ENCODE measurements at places on chromosomes 3 and 15.

- no peak for DNase-seq
Measured at GRCh38 chr3:57078344-57078634, 17.8 kb downstream of the SPATA12 start.

GRCh38 chr15:70214941-70215635 lies 117.4 kb upstream of the TLE3 start:
- DNase-seq: no peak

DNA sequence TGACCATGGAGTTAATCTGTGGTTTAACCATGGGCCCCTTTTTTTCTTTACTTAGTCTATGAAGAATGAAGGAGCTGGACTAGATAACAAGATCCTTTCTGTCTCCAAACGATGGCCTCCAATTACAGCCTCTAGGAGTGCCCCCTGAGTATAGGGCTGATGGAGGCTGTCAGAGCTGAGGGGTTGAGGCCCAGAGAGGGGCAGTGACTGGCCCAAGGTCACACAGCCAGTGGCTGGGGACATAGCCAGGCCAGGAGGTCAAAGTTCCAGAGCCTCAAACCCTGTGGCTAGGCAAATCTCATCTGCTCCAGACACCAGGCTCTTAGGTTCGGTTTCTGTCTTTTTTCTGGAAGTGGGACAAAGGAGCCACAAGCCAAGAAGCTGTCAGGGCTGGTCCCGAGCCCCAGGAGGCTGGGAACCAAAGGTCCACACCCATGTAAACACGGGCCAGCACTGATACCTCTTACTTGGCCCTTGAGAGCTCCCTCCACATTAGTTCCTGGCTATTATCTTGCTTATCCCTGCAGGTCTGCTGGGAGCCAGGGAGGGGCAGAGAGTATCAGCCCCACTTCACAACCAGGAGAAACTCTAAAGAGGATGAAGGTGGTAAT lies 10.3 kb downstream of the RHOV start:
- no peak for DNase-seq

DNA sequence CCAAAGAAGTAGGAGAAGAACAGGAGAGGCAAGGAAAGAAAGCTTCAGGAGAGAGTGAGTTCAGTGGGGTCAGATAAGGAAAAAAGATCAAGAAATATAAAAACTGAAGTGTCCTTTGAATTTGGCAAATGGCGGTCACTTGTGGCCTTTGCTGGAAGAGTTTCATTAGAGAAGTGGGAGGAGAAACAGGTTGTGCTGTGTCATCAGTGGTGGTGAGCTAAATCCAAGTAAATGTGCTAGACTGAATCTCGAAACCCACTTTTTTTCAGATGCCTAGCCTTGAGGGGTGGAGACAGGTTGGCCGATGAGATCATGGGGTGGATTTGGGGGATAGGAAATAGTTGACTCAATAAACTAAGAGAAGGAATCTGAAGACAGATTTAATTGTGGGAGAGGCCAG lies 43.7 kb downstream of the CHRD start:
- DNase-seq: no peak

DNA sequence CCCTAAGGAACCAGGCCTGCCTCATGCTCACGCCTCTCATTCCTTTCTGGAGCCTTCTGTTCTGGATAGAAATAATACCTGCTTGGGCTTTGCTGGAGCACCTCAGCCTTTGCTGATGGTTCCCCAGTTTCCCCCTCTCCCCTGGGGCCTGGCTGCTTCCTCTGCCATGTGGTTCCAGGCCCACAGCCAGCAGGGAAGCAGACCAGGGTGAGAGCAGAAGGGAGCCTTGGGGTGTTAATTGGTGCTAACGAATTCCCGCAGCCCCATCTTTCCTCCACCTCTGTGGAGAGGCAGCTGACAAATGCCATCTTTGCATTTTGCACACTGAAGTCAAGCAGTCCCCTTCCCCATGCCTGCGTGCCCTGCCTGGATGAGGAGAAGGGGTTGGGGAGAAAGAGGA lies 13.1 kb upstream of the CORO2B start:
- DNase-seq: no peak

- no peak for DNase-seq
Measured at GRCh38 chr3:127706312-127706711, 33.6 kb downstream of the ABTB1 start.

DNA sequence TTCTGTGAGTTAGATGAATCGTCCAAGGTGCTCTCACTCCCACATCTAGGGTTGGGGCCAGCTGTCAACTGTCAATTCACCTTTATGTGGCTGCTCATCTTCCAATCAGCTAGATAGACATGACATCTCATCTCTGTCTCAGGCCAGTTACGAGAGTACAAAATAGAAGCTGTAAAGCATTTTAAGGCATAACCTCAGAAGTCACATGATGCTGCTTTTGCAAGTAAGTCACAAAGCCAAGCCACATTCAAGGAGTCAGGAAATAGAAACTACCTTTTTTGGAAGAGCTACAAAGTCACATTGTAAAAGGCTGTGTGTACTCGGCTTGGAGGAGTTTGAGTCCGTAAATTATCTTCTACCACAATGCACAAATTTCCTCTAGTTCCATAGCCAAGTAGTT lies 5.1 kb upstream of the CCR1 start:
- no peak for DNase-seq

- DNase-seq: no peak
Measured at GRCh38 chr3:127177226-127177625, 15.7 kb upstream of the PRR23E start.

GRCh38 chr3:84077479-84077878 lies 881.3 kb upstream of the CADM2 start:
- DNase-seq: no peak

DNA sequence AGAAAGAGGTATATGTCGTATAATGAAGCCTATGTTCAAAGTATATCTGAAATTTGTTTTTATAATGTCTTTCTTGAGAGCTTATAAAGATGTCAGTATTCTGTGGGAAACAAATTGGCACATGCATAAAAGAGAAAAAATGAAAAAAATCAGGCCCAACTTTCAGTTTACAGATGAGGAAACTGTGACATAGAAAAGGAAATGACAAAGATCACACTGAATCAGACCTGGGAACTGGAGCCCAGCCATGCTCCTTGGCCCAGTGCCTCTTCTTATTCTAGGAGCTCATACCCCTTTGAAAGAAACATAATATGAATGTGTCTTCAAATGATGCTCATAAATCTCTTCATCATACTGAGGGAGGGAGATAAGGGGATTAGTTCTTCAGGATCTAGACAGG lies 48.4 kb downstream of the TMEM44 start:
- no peak for DNase-seq

DNA sequence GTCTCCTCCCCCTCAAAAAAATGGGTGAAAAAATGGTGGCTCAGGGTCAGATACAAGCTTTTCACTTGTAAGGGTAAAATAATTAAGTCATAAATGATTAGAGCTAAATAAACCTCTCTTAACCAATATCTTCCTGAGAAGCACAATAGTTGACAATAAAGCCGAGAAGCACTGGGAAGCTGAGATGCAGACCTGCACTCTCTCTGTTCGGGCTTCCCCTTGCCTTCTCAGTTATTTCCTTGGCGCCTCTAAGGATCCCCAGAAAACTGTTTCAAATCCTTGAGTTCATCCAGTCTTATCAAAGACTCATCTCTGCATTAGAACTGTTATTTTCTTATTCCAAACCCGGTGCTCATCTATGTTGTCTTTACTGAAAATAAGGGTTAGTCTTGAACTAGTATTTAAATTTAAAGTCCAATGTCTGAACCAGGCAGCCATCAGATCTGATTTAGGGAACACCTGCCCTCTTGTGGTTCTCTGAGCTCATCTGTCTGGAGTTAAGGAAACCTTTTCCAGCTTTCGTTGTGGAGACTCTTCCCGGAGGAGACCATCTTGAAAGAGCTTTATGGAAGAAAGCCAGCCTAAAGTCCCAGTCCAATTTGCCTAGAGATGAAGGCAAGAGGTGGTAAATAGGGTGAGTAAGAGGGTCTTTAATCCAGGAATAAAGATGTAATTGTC lies 256.4 kb upstream of the MCTP2 start:
- no peak for DNase-seq

DNA sequence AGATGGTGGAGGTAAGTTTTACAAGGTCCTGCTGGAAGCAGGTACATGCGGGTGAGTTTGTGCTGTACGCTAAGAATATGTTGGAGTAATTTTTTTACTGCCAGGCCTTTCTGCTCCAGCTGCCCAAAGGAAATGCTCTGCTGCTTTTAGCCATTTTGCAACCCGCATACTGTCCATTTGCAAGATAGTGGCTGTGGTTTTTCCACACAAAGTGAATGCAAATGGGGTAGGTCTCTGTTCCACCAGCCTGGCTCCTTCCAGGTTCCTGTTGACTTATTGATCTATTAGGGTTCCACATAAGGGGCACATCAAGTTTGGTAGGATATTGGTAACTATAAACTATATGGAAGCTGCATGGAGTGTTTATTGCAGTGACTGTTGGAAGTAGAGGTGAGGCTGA lies 227.1 kb downstream of the SI start:
- DNase-seq: no peak

- no peak for DNase-seq
Measured at GRCh38 chr3:125511420-125512118, 8.4 kb downstream of the SNX4 start.

DNA sequence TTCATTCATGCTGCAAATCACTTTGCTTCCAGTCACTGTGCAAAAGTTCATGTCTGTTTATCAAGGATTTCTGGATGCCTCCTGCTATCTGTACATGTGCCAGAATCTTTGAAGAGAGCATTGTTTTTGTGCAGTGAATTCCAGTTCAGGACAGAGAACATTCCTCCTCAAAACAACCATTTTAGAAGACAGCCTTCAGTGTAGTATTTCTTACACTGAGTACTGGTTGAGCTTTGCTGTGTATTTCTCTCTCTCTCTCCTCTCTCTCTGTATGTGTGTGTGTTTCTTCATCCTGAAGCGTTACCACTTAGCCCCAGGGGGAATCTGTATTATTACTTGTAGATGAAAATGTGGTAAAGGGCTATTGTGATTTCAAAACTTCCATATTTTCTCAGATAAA lies 123.8 kb upstream of the CHL1 start:
- DNase-seq: no peak

DNA sequence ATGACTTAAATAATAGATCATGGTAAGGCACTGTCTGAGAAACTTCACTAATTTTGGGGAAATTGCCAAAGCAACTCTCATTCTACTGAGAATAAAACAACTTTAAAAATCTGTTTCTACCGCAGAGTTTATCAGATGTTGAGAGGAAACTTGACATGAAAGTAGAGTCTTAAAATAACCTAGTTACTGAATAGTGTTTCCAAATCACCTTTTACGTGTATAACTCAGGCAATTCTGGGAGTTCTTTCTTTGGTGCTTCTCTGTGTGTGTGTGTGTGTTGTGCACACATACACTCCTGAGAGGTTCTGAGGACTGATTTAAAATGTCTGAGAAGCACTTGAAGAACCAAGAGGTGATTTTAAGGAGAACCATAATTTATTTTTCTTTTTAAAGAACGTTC lies 236.6 kb downstream of the SV2B start:
- no peak for DNase-seq

GRCh38 chr3:123092243-123092642 lies 25.4 kb downstream of the PDIA5 start:
- DNase-seq: no peak

GRCh38 chr3:138124188-138124587 lies 8.0 kb downstream of the A4GNT start:
- DNase-seq: no peak

GRCh38 chr3:170309046-170309445 lies 48.5 kb upstream of the SKIL start:
- DNase-seq: no peak

- DNase-seq: no peak
Measured at GRCh38 chr15:39247574-39247973, 333.3 kb upstream of the THBS1 start.

DNA sequence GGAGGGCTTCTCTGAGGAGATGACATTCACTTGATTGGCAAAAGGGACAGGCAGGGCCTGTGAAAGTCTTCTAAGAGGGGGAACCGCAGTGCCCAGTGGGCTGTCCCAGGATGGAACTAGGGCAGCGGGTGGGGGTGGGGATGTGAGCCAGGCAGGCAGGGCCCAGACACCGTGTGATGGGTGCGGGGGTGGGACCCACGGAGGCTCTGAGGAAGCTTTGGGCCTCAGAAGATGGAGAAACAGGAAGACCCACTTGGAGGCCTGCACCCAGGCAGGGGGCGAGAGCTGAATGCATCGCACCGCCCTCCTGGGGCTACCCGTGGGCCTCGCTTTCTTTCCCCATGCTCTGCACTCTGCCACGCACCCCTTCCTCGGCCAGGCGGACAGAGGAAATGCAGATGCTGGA lies 32.9 kb upstream of the ACAD9 start:
- DNase-seq: no peak

GRCh38 chr3:94036909-94037507 lies 8.6 kb upstream of the STX19 start:
- no peak for DNase-seq

DNA sequence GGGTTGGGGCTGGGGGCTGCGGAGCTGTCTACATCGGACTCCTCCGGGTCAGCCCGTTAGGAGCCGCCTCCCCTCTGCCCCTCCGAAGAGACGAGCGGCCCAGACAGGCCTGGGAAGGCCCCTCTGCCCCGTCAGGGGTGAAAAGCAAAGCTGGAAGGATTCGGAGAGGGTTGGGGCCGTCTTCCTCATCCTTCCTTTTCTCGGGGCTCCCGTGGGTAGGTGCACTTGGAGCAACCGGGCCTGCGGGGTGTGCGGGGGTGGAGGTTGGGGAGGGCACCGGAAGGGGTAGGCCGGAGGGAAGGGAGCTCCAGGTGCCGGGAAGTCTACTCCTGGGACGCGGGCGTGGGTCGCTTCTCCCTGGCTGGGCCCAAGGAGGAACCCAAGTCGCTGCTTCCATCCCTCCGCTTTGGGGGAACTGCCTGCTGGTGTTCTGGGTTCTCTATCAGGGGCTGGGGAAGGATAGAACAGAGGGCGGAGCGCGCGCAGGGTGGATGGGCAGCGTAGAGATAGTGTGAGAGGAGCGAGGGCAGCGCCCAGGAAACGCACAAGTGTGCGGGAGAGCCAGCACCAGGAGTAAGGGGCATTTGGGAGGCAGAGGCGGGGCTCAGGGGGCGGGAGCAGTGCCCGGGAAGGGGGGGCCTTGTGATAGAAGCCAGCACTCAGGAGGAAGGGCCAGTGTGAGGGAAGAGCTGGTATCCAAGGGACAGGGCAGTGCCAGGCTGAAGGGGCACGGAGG lies 590 bp downstream of the POLR2H start:
- DNase-seq: no peak

GRCh38 chr3:186057594-186057993 lies 51.3 kb downstream of the ETV5 start:
- no peak for DNase-seq

DNA sequence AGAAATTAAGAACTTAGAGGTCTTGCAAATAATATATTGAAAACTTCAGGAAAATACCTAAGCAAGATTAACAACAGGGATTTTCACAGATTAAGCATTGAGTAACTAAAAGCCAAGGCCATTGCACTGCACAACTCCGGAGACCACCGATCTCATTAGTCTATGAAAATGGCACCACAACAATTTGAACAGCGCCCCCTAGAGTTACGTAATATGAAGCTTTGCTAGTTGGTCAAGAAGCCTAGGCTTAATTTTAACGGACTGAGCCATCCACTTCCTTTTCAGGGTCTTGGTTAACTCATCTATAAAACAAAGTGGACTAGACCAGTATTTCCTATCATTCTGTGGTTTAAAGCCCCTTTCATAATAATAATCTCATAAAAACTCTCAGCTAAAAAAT lies 24.8 kb downstream of the TMEM212 start:
- no peak for DNase-seq
